Activated naive CD8-positive, alpha-beta T cell treated with anti-CD3 and anti-CD28 coated beads for 36 hours (primary cell): ENCODE measurements at places on chromosomes 4 and X. TPM values are rescaled to one million over a fixed set of nuclear protein-coding genes. Genes with fewer than 3 reads are reported as not detected.

- H3K27me3 ChIP-seq, result no peaks in the 10 kb centered on the region
- H3K4me3 ChIP-seq, result no peak overlapping the region
- H3K27ac ChIP-seq, result no peak overlapping the region
- DNase-seq, result no peak
- H3K4me1 ChIP-seq, result no peaks in the 10 kb centered on the region
Observed at GRCh38 chrX:40411340-40412111, 169.2 kb upstream of the ATP6AP2 start.

DNA sequence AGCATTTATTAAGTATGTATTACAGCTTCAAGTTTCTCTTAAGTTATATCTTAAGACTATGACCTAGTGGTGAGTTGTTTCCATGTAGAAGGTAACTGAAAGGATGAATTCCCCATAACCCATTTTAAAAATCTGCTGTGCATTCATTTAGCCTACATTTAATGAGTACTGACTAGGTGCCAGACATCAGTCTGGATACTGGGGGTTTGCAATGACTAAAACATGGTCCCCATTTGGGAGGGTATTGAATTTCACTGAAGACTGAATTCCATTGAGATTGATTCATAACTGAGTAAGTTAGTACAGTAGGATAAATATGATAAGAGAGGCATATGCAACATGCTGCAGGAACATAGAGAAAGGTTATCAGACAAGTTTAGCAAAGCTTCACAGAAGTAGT is 241.5 kb downstream of the FRAS1 start:
- peaks cover 7% of the 10 kb centered on the region for H3K4me1 ChIP-seq
- no peak overlapping the region for H3K4me3 ChIP-seq
- H3K27ac ChIP-seq, result no peak overlapping the region

- no peak overlapping the region for H3K27ac ChIP-seq
- peaks cover 9% of the 10 kb centered on the region for H3K4me1 ChIP-seq
- no peaks in the 10 kb centered on the region for H3K36me3 ChIP-seq
- H3K27me3 ChIP-seq, result peaks cover 6% of the 10 kb centered on the region
- DNase-seq, result no peak
- H3K4me3 ChIP-seq, result no peak overlapping the region
Observed at GRCh38 chr4:155959417-155959816, 5.8 kb upstream of the CTSO start.

GRCh38 chrX:87901060-87901459 is 383.5 kb downstream of the KLHL4 start:
- DNase-seq, result no peak
- no peak overlapping the region for H3K27ac ChIP-seq
- no peaks in the 10 kb centered on the region for H3K36me3 ChIP-seq
- H3K4me1 ChIP-seq, result no peaks in the 10 kb centered on the region

- no peaks in the 10 kb centered on the region for H3K4me1 ChIP-seq
- H3K36me3 ChIP-seq, result peaks cover 15% of the 10 kb centered on the region
- no peak for DNase-seq
- H3K27me3 ChIP-seq, result no peaks in the 10 kb centered on the region
- H3K27ac ChIP-seq, result no peak overlapping the region
- H3K4me3 ChIP-seq, result no peak overlapping the region
Observed at GRCh38 chr4:42562016-42562415, 94.9 kb downstream of the ATP8A1 start.

- H3K4me3 ChIP-seq, result no peak overlapping the region
- no peak overlapping the region for H3K27ac ChIP-seq
- DNase-seq, result no peak
- H3K27me3 ChIP-seq, result no peaks in the 10 kb centered on the region
- H3K36me3 ChIP-seq, result peaks cover 1% of the 10 kb centered on the region
Observed at GRCh38 chr4:4496592-4497372, 45.1 kb downstream of the STX18 start.

GRCh38 chr4:55406545-55406944 is 10.8 kb downstream of the TMEM165 start:
- H3K36me3 ChIP-seq, result peaks cover 29% of the 10 kb centered on the region
- no peak overlapping the region for H3K4me3 ChIP-seq
- DNase-seq, result no peak
- peaks cover 26% of the 10 kb centered on the region for H3K4me1 ChIP-seq

DNA sequence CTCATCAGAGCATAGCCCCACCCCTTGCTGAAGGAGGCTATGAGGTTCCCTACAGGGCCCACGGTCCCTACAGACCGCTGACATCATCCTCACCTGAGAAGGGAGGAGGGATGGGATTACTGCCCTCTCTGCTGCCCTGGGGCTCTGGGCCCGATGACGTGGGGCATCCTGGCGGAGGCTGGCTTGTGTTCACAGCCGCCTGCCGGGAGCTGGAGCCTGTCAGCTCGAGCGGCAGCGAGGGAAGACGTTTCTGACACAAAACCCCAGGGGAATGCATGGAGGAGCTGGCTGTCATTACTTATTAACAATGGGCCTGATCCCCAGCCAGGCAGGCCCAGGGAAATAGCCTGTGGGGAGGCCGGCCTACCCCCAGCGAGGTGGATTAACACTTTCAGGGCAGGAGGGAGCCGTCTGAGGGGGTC is 106.6 kb upstream of the ATP6AP2 start:
- H3K4me3 ChIP-seq, result no peak overlapping the region
- H3K27ac ChIP-seq, result no peak overlapping the region
- H3K27me3 ChIP-seq, result peaks cover 7% of the 10 kb centered on the region
- H3K4me1 ChIP-seq, result peaks cover 23% of the 10 kb centered on the region
- no peaks in the 10 kb centered on the region for H3K36me3 ChIP-seq

DNA sequence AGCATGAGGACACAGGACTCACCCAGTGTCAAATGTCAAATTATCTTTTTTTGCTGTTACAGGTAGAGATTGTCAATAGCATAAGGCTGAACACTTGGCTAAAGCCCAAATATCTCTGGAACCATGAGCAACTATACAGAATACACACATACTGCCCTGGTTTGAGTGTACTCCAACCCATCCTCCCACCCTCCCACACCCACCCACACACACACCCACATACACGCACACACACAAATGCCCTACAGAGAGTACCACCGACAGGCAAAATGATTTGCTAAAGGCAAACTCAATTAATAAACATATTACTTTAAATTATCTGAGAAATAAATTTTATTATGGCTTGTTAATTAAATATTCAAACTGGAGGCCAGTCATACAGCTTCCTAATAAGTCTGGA is 173.1 kb upstream of the MAP3K15 start:
- no peaks in the 10 kb centered on the region for H3K27me3 ChIP-seq
- no peak overlapping the region for H3K4me3 ChIP-seq
- no peak overlapping the region for H3K27ac ChIP-seq
- DNase-seq, result no peak

GRCh38 chr4:150525321-150525868 is 56.6 kb upstream of the MAB21L2 start:
- H3K36me3 ChIP-seq, result peaks cover 15% of the 10 kb centered on the region
- no peaks in the 10 kb centered on the region for H3K27me3 ChIP-seq
- H3K27ac ChIP-seq, result no peak overlapping the region
- H3K4me3 ChIP-seq, result no peak overlapping the region

GRCh38 chr4:155837203-155837796 is 28.8 kb downstream of the ASIC5 start:
- H3K36me3 ChIP-seq, result no peaks in the 10 kb centered on the region
- no peaks in the 10 kb centered on the region for H3K4me1 ChIP-seq
- H3K27me3 ChIP-seq, result peaks cover 13% of the 10 kb centered on the region
- H3K27ac ChIP-seq, result no peak overlapping the region
- no peak overlapping the region for H3K4me3 ChIP-seq

- H3K27ac ChIP-seq, result no peak overlapping the region
- H3K4me3 ChIP-seq, result peak overlapping the region; percentile 40
- H3K4me1 ChIP-seq, result peaks cover 6% of the 10 kb centered on the region
- H3K27me3 ChIP-seq, result peaks cover 66% of the 10 kb centered on the region
- H3K36me3 ChIP-seq, result no peaks in the 10 kb centered on the region
Observed at GRCh38 chrX:23332888-23333821, 1.5 kb upstream of the PTCHD1 start.

DNA sequence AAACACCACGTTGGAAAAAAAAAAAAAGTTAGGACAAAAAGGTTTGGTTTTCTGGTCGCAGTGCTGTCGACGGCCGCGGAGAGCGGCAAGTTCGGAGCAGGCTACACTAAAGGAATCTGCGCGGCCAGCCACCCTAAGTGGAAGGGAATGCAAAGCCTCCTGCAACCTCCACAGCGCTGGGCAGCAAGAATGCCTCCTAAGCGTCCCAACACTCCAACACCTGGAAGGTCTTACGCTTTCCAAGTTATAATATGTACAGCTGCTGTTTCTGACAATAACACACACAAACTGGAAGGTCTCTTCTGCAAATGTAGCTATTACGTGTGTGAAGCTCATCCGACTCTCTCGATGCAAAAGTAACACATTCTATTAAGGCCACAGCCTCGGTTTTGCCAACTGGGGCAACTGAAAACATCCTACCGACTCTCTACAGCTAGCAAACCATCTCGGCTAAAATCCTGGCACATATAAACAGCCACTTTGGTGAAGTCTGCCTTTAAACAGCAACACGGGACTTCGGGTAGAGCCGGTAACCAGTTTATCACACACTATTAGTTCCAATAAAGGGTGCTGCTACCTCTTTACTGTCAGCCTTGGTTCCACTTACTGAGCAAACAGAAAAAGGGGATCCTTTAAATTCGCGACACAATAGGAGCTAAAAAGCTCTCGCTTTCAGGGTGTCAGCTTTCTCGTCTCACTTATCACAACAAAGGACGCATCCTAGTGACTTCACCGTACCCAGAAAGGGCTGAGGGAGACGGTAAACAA is 895 bp downstream of the SMIM14 start:
- no peaks in the 10 kb centered on the region for H3K36me3 ChIP-seq
- no peaks in the 10 kb centered on the region for H3K27me3 ChIP-seq
- peaks cover 43% of the 10 kb centered on the region for H3K4me1 ChIP-seq
- H3K4me3 ChIP-seq, result peak overlapping the region; percentile 90

DNA sequence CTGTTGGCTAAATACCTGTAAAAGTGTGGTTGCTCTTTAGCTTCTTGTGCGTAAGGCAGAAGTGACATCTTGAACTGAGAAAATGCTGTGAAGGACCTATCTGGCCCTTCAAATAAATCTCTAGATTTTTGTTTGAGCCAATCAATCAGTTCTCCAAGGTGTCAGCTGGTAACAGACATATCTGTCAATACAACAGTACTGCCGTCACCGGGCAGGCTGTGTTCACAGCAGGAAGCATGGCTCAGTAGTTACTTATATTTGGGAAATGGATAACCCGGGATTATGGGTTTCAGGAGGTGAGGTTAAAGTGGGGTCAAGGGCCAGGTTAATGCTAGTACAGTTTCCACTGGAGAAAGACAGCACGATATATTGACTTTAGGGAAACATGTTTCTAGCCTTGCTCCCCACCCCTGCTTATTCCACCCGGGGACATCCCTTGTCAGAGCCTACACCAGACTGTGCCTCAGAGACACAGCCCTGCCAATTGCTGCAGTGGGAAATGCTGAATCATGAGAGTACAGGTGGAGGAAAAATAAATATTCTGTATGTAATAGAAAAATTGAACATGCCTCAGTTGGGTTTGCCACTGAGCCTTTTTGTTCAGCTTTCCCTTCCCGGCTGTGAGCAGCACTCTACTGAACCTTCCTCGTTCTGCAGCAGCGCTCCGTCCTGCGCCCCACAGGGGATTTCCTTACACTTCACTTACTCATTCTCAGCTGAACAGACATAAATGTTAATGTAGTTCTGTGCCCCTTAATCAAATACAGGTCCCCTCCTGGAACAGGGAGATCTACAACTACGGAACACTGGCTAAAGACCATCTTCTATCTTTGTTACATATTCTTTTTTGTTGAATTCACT is 121.1 kb downstream of the MGST2 start:
- no peaks in the 10 kb centered on the region for H3K36me3 ChIP-seq
- H3K4me3 ChIP-seq, result no peak overlapping the region
- peaks cover 3% of the 10 kb centered on the region for H3K4me1 ChIP-seq
- H3K27me3 ChIP-seq, result no peaks in the 10 kb centered on the region
- no peak for DNase-seq

GRCh38 chr4:85762529-85762871 is 287.6 kb downstream of the ARHGAP24 start:
- DNase-seq, result no peak
- no peaks in the 10 kb centered on the region for H3K4me1 ChIP-seq
- peaks cover 4% of the 10 kb centered on the region for H3K27me3 ChIP-seq

DNA sequence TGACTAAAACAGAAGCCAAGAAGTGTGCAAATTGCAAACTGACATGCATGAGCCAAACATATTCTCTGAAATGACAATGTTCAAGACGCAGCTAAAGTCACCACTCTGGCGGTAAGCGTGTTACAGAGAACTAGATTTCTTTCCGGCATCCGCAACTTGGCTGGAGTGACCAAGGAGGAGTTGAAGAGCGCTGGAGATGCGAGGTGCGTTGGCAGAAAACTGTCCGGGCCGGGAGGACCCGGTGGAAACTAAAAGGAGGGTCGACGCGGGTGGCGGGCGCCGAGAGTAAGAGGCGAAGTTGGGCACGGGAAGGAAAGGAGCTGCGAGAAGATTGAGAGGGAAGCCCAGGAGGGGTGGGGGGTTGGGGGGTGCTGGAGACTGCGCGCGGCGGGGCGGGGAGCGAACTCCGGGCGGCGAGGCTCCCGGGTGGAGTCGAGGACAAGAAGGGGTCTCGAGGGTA is 807 bp downstream of the SEL1L3 start:
- peak overlapping the region; percentile 99 for H3K4me3 ChIP-seq
- H3K4me1 ChIP-seq, result peaks cover 38% of the 10 kb centered on the region
- H3K27me3 ChIP-seq, result peaks cover 4% of the 10 kb centered on the region

- H3K36me3 ChIP-seq, result no peaks in the 10 kb centered on the region
- H3K4me1 ChIP-seq, result peaks cover 5% of the 10 kb centered on the region
- H3K27ac ChIP-seq, result peak overlapping the region; percentile 77
- peaks cover 5% of the 10 kb centered on the region for H3K27me3 ChIP-seq
- no peak overlapping the region for H3K4me3 ChIP-seq
- peak; percentile 16 for DNase-seq
Observed at GRCh38 chrX:1249101-1249887, 19.3 kb upstream of the CSF2RA start.

KLKB1 gene
- total RNA-seq, result not detected

SULT1E1 gene
- total RNA-seq, result not detected

RGN gene
- not detected for total RNA-seq

PABPC4L gene
- not detected for total RNA-seq

ITGB1BP2 gene
- total RNA-seq, result 5.6 TPM

DOCK11 gene
- total RNA-seq, result 44.7 TPM
